ENCODE measurements at places on chromosomes 12 and 14.

DNA sequence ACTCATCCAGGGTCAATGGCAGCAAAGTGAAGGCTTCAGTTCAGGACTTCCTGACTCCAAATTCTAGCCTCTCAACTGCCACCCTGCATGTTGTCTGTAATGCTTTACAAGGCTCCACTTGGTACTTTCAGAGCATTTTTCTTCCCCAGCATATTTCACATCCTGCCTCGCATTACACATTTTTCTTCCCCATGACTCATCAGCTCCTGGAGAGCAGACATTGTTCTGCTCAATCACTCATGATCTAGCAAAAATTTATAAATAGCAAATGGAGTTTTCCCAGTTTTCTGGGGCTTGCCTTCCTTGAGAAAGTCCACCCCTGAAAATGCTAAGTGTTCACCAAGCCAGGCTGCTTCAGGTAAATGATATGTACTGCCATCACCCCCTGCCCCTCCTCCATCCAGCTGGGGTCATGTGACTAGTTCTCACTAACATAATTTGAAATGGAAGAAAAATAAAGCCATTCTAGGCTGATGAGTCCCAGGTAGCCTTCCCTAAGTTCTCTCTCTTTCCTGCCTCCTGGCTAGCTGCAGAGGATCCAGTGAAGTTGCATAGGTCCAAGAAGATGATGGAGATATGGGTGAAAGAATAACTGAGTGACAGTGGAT, 69.4 kb downstream of the ARMH4 start:
- no peak for DNase-seq

DNA sequence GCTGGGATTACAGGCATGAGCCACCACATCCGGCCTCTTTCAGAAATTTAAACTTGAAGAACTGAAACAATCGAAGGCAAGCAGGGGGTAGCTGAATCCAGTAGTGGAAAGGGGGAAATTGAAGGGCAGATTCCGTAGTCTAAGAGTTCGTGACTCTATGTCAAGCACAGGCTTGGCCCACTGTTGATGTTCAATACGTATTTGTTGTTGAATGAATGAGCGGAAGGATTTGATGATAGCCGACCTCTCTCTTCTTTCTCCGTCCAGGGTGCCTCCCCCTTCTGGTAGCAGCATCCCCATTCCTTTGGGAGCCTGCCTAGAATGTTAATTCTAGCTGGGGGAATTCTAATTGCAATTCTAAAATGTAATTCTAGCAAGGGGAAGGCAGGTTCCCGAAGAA, 59.8 kb upstream of the MED13L start:
- no peak for DNase-seq

DNA sequence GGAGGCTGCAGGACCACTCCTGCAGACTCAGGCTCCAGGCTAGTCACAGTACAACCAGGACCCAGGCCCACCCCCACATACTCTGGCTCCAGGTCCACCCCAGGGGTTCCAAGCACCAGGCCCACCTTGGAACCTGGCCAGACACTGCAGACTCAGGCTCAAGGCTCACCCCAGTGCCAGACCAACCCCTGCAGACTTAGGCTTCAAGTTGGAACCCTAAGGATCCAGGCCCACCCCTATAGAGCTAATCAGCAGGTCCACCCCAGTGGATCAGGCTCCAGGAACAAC, 8.8 kb downstream of the WASHC3 start:
- no peak for DNase-seq

DNA sequence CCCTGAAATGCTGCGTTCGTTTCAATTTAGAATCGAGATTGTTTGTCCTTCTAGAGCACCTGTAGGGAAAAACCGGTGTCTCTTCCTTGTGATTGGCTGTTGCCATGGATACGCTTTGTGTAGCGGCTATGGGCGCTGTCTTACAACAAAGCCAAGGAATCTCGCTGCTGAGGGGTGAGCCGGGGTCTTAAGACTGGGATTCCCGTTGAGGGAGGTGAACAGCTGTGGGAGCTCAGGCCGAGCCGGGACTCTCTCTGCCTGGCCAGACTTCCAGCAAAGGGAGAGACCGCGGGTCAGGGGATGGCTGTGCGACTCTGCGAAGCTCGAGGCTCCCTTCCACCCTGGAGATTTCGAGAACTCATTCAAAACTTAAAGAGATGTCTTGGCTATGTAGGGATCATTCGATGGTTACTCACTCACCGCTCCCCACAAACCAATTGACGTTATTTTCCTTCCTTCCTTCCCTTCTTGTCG, at the start of the genes LRRIQ1 and TSPAN19:
Gene LRRIQ1, plus strand, starts transcription at position 118 of the 474 bp plus-strand sequence. CDS start 1,826 bp downstream, outside the sequence.
Gene TSPAN19, minus strand, starts transcription at position 44 of the 474 bp plus-strand sequence. CDS start 6,331 bp downstream, outside the sequence.
- peak; percentile 87 for DNase-seq

DNA sequence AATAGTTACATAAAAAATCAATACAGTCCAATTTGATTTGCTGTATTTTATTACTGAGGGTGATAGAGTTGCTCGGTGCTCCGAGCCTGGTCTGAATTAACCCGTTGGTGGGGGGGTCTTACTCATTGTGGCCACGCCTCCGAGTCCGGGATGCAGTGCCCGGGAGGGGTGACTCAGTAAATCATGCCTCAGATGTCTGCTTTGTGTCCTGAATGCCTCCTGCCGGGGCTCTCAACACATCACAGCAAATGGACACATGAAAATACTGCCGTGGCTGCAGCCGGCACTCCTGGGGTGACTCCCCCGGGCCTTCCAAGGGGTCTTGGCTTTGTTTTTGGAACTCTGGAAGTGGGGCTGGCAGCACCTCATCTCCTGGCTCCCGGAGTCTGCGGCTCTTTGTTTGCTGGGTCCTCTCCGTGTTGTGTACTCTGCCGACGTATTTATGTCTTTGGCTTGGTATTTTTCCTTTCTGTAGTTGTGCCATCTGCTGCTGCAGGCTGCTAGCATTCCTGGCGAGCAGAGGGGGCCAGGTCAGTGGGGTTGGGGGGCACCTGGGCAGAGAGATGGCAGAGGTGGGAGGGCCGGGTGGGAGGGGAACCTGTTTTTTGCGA, 129.0 kb downstream of the AACS start:
- no peak for DNase-seq

DNA sequence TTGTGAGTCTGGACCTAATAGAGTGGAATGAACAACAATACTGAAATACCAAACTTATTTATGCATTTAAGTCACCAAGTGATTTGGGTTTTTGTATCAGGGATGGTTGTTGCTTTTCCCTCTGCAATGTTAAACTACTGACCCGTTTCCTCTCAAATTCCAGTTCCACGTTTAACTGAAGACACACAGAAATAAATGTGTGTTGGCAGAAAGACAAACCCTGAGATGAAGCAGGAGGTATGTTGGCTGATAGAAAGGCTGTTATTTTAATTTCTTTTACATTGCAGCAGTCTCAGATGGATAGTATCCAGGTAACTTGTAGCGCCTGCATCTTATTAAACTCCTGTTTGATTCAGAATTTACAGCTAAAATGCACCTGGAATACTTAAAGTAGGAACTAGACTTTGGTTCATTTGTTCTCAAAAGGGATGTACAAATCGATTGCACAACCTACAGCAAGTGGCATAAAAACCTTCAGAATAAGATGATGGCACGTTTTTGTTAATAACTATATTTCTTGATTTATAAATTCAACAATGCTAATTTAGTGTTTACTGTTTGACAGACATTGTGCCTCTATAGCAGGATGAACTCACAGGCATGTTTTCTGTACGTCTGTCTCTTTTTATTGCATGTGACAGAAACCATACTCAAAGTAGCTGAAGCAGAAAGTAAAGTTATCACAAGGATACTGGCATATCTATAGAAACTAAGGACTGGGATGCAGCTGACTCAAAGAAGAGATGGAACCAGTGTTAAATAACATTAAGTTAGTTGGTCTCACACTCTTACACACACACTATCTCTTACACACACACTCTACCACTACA, 405.7 kb downstream of the ZFP36L1 start:
- no peak for DNase-seq

DNA sequence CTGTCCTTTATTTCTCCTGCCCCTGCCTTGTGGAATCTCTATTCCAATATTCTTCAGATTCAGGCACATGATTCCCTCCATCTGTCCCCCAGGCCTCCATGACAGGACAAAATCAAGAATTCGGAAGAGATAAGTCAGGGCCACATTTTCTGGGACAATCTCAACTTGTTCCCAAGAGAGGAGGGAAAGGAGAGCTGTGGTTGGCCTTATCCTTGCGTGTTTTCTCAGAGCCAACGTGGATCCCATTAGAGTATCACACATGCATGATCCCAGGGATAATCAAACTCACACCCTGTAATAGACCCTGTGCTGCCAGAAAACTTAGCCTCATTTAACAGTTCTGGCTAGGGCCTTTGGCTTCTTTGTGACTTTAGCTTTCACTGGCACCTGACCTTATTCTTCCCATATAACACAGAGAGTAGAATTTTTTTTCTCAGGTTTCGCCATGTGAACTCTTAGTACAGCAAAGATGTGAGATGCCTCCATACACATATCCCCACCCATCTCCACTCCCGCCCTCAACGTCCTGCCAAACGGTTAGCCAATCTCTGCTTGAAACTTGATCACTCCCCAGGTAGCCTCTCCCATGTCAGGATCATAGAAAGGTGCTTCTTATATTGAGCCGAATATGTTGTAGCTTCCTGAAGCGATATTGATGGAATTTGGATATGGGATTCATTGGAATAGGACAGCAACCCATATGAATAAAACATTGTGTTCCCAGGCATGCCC, 6.7 kb upstream of the KRT1 start:
- no peak for DNase-seq

- no peak for DNase-seq
Measured at GRCh38 chr12:24201258-24201970, 251.9 kb upstream of the SOX5 start.

DNA sequence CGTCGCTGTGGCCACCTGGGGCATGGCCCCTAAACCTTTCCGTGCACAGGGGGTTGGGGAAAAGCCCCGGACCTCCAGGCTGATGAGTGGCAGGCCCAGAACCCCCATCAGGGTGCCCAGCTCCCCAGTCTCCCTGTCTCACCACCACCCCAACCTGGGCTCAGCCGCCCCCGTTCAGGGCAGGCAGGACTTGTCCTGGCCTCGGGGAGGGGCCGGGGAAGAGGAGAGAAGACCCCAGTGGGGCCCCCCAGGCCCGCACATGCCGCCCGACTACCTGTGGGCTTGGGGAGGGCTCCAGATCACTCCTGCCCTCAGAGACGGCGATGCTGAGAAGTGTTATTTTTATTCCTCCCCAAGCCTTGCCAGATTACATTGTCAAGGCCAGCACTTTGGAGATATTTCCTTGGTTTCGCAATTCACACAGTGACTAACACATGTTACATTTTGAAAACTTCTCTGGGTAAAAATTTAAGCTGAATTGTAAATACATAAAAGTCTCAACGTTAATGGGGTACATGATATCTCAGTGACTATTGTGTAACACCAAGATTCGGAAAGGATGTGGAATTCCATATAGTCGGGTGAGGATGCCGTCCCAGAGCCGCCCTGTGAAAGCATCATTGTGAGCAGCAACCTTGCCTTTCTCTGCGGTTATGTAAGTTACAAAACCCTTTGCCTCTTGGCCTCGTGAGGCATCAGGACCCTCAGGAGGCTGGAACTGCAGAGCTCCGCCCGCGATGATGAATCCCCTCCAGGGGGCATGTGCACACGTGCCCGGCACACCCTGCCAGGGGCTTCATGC, 85.6 kb upstream of the DIO3 start:
- no peak for DNase-seq

- DNase-seq = peak; percentile 48
Measured at GRCh38 chr12:132466241-132467201, 23.4 kb upstream of the FBRSL1 start.

- DNase-seq = no peak
Measured at GRCh38 chr12:25069224-25069623, 120.3 kb upstream of the BCAT1 start.

DNA sequence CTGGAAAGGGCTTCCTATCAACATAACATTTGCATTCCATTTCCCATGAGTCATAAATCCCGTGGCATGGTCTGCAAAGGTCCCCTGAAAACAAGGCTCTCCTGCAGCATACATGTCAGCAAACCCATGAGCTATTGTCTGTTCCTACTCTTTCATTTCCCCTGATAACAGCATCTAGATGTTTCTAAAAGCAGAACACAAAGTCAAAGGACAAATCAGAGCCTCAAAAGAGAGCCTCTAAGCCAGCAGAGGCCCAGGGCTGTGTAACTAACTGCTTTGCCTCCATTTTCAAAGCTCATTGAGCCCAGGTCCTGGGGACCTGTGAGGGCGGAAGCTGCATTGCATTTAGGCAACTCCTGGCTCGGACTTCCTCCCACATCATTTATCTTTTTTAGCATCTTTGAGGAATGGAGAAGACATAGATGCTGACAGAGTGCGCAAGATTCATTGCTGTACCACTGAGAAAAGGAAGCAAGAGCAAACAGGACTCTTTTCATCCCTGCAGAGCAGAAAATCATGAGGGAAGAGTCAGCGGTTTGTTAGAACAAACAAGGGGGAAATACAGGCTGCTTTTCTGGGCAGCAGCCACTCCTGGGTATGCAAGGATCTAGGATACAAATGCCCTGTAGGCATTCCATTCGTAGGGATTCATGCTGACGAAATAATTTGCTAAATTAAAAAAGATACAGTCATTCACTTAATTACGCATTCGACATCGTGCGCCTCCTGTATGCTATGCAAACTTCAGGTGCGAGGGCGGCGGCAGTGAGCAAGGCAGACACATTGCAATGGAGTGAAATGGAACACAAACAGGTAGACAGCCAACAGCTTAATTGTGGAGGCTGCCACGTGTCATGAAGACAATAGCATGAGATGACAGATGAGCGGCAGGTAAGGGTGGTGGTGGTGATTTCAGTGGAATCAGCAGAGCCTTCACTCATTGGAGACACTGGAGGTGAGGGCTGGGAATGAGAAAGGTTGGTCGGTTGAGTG, 131.0 kb downstream of the TMEM132D start:
- DNase-seq = no peak

DNA sequence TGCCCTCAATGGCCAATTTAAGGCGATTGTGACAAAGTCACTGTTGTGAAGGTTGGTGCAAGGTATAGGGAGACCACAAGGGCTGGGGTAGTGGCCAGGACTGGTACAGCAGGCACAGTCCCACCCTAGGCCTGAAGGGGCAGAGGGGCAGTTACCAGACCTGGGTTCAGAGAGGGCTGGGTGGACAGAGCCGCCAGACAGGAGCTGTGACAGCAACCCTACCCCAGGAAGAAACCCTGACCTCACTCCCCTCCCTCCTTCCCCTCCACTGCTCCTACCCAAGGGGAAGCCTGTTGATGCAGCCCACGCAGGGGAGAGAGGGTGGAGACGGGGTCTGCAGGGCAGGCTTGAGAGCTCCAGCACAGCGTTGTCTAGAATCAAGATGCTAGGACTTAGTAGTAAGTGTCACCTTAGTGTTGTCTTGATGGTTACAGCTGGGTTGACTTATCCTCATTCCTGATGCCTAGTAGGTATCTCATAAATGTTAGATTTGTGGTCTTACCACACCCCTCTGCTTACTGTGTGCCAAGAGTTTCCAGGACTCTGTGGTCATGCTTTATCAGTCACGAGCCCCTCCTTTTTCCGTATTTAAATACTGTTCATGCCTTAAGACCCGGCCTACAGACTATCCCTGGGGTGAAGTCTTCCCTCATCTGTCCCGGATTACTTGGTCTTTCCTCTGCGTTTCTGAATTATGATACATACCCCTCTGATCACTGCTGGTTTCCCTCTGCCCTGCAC, 14.4 kb downstream of the EML1 start:
- DNase-seq = no peak

DNA sequence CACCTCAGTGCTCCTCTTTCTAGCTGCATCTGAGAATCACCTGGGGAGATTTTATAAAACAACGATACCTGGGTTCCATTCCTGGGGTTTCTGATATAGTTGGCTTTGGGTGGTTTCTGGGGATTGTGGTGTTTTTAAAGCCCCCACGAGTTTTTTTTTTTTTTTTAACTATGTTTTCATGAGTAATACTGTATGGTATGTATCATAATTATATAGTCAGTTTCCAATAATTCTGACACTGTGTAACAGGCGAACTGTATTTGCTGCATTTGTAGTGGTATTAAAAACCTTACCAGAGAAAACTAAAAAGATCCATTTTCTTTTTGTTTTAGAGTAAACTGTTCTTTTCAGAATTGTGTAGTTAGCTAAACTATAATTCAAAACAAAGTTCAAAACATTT, 84.9 kb downstream of the SRGAP1 start:
- DNase-seq = no peak

All from DMS153 (cell line).